Occipital lobe (tissue), 3 donors: ENCODE measurements at places on chromosomes 4 and X. TPM values are rescaled to one million over a fixed set of nuclear protein-coding genes. Genes with fewer than 3 reads are reported as not detected.

Gene NKX3-2
- not detected for total RNA-seq

Gene PAGE5
- total RNA-seq: not detected

Gene ARHGAP10
- total RNA-seq: 1.7 TPM

Gene JADE3
- total RNA-seq: 10.5 TPM

Gene MAGEC2
- total RNA-seq: not detected

Gene MAGEE2
- total RNA-seq: 4.4 TPM

Gene PABPC5
- total RNA-seq: 11.9 TPM

Gene FOXP3
- 0.16 TPM for total RNA-seq

Gene FRG1
- total RNA-seq: 25.0 TPM

Gene TCEAL7
- 86.6 TPM for total RNA-seq

Gene SPP1
- total RNA-seq: 190 TPM

Gene GLA
- total RNA-seq: 20.7 TPM

Gene F8A3
- 1.6 TPM for total RNA-seq

Gene MPP1
- total RNA-seq: 15.1 TPM

Gene SLIT2
- 14.7 TPM for total RNA-seq

Gene AVPR2
- total RNA-seq: not detected

Gene SLC34A2
- total RNA-seq: 0.16 TPM

Gene SPANXD
- not detected for total RNA-seq
